Stimulated activated CD4-positive, alpha-beta T cell treated with anti-CD3 and anti-CD28 coated beads, Interleukin-15, amount 100 ng/mL, for 24 hours (primary cell): ENCODE measurements at places on chromosomes 7 and 10.

DNA sequence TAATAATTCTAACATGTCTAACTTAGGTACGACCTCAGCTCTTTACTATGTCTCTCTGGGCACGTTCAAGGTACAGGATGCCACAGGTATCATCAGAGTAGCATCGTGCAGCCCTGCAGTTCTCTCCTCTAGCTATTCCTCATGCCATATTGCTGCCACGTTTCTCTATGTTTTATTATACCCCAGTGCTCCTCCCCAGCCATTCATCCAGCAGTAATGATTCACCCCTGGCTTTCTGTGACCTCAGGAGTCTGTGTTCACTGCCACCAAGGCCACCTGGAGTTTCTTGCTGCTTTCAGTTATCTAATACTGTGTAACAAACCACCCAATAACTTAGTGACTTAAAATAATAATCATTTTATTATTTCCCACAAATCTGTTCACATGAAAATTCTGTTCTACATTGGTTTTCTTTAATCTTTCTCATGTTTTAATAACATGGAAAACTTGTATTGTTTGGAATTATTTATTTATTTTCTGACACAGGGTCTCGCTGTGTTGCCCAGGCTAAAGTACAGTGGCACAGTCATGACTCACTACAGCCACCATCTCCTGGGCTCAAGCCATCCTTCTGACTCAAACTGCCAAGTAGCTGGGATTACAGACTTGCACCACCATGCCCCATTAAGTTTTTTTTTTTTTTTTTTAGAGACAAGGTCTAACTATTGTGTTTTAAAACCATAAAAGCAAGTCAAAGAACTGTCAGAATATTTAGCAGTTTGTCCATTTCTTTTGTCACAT is 21.8 kb downstream of the REEP3 start:
- no peak for DNase-seq

DNA sequence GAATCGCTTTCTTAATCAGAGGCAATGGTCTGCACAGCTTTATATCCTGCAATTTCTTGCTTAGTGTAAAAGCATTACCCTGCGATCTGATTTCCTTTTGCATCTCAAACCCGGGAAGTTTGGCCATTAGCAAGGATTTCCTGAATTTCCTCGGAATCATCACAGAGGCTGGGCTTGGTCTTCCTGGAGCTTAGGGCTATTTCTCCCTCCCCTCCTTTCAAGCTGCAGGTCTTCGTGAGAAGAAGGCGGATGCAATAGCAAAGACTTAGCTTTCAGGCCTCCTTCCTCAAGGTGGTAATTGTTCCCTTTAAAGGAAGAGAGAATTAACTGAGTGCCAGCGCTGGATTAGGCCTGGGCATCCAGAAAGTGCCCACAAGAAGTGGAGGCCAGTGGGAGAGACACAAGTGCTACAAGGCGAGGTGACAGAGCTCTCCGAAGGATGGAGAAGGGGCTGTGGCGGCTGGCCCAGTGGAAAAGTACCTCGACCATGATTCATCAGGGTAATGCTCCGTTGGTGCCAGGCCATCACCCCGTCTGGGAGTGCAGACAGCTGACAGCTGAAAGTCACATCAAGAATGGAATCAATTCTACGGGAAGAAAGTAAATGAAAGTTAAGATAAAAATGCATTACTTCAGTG is 4.0 kb upstream of the ARMS2 start:
- DNase-seq: no peak

DNA sequence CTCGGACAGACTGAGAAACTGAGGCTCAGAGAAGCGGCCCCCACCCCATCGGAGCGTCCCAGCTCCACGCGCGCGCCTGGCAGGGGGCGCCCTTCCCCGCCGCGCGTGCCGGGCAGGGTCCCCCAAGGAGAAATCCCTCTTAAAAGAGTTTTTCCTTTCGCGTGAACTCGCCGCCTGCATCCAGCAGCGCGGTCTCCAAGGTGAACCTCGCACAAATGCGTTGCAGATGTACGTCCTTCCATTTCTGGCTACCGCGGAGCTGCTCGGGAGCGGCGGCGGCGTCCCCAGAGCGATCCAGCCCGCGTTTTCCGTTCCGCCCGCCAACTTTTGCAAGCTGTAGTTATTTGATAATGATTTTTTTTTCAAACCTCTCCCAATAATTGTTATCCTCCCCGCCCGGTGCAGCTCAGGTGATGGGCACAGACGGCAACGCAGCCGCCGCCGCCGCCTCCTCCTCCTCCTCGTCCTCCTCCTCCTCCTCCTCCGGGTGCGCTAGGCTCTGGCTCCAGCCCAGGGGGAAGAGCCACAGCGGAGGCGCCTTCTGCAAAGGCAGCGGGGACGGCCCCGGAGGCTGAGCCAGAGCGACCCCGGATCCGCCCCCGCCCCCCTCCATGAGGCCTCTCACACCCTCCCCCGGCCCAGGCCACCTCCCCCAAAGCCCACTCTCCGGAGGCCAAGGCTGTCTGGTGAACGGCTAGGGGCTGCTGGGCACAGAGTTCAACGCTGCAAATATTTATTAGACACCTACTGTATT is 74.0 kb upstream of the CUX1 start:
- peak; percentile 69 for DNase-seq

DNA sequence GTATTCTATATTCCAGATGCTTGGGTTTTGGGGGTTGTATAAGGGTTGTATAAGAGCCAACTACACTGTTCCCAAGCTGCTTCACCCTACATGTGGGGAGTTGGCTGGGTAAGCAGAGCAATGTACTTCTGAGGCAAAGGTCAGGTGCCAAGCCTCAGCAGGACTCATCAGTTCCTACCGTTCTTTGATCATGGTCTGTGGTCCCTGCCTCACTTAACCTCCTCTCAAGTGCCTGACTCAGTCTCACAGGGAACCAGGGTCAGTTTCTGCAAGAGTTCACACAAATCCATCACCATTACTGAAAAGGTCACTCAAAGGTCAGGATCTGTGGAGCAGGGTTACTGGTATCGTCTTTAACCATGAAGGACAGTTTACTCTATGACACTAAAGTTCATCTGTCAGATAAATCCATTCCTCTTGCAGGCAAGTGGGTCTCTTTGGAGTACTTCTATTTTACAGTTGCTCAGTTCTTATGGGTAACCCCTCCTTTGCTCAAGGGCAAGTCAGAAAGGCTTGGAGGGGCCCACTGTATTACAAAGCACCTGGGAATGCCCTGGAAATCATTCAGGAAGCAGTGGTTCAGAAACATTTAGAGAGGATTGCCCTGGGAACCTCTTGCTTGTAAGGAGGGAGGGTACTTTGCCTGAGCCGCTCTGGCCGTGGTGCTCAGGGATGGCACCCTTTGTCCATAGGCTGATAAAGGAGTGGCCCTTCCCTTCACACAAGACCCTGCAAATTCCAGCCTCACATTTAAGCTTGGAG is 184.3 kb upstream of the CDCA7L start:
- DNase-seq: no peak

DNA sequence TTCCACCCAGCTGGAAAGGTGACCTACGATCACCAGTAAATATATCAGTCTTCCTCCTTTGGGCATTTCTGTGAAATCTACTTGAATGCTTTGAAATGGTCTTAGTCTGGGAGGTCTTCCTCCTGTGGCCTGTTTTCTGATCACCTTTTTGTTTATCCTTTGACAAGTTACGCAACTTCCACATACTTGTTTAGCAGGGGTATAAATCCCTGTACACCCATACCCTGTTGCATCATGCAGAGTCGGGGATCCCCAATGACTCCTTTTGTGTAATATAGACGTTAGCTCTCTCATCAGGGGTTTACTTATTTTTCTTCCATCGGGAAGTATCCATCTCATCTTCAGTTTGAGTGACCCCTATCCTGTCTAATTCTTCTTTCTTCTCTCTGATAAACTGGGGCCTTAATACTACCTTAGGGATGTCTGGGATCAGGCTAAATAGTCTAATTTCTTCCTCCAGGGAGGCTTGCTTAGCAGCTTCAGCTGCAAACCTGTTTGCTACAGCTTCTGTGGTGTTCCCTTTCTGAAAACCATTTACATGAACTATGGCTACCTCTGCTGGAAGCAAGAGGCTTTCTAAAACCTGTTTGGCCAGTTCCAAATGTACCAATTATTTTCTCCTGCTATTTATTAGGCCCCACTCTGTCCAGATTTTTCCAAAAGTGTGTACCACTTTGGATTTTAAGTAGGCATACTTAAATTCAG is 25.8 kb downstream of the MAPK8 start:
- no peak for DNase-seq

DNA sequence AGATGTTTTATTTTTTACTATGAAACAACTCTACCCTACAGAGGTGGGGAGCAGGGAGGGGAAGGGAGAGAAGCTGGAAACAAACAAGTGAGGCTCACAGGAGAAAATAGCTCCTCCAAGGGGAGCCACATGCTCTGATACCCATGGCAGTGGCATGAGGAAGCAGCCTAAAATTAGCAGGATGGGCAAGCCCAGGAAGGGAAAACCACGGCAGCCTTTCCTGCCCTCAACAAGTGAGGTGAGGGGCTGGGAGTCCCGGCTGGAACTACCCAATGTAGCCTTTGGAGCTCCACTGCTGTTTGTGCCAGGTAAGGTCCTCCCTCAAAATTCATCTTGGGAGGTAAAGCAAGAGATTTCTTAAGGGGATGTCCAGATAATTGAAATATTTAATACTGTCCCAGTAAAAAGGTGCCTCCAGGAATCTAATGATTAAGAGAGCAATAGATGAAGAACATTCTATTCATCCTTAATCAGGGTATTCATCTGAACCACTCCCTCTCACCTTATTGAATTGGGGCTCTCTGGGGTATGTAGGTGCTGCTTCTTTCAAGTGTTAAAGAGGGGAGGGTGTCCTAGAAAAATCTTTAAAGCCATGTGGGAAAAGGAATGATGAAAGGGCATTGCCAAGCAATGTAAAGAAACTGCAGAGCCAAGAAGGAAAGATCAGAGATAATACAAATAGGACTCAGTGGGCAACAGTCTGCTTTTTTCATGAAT is 12.8 kb upstream of the HERC4 start:
- DNase-seq: no peak

- DNase-seq: no peak
These were observed 30.4 kb upstream of the BMPER start for GRCh38 chr7:33874943-33875342.

GRCh38 chr7:23458044-23458443 is 12.2 kb downstream of the IGF2BP3 start:
- no peak for DNase-seq

DNA sequence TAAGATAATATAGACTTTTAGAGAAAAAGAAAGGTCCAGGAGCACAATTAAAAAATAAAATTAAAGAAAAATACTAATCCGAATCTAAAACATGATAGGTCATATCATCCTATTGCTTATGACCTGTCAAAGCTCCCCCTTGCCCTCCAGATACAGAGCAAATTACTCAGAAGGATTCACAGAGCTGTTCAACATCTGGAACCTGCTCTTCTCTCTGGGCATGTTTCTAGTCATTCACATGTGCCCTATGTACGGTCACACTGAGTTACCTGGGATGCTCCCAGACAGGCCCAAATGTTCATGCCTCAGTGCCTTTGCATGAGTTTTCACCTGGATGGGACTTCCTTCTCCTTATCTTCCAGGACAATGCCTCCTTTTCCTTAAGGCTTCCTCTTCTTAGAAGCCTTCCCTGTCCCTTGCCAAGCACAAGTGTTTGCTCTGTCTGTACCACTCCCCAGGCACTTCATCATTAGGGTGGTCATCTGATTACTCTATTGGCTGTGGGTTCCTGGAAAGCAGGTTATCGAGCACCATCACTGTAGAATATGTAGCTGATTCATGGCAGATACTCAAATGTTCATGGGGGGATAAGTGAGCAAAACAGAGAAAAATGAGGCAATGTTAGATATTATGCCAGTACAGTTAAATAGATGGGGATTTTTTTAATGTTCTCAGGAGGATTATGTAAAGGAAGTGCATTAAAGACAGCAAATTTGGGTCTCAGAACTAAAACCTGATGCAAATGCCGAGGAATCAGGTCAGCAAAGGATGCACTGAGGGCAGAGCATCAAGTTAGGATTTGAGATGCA is 12.0 kb upstream of the AOAH start:
- DNase-seq: no peak

GRCh38 chr10:98186681-98187080 is 52.2 kb downstream of the R3HCC1L start:
- DNase-seq: no peak

- DNase-seq: no peak
These were observed 1.4 kb downstream of the IFIT3 start for GRCh38 chr10:89329151-89329550.

- DNase-seq: no peak
These were observed 661.2 kb downstream of the AUTS2 start for GRCh38 chr7:70259502-70259901.
